ENCODE measurements at places on chromosomes 3 and 15. TPM values are rescaled to one million over a fixed set of nuclear protein-coding genes. Genes with fewer than 3 reads are reported as not detected.

The RHCG gene
- total RNA-seq, result not detected

GRCh38 chr15:66389859-66390381 lies 3.2 kb downstream of the MAP2K1 start:
- H3K36me3 ChIP-seq, result no peaks in the 10 kb centered on the region
- no peaks in the 10 kb centered on the region for H3K27me3 ChIP-seq
- H3K27ac ChIP-seq, result peak overlapping the region; percentile 38
- DNase-seq, result peak; percentile 28
- peaks cover 31% of the 10 kb centered on the region for H3K4me1 ChIP-seq

The PPP2R3A gene
- 14.6 TPM for total RNA-seq

- no peak overlapping the region for H3K4me3 ChIP-seq
- no peaks in the 10 kb centered on the region for H3K36me3 ChIP-seq
- H3K4me1 ChIP-seq, result peaks cover 19% of the 10 kb centered on the region
- no peak for DNase-seq
- no peaks in the 10 kb centered on the region for H3K27me3 ChIP-seq
Observed at GRCh38 chr3:65855370-65856100, 183.2 kb downstream of the MAGI1 start.

GRCh38 chr3:115922681-115923347 lies 299.5 kb downstream of the GAP43 start:
- no peaks in the 10 kb centered on the region for H3K36me3 ChIP-seq
- DNase-seq, result no peak
- no peaks in the 10 kb centered on the region for H3K4me1 ChIP-seq
- no peak overlapping the region for H3K27ac ChIP-seq

The CLSTN2 gene
- not detected for total RNA-seq

The CYP8B1 gene
- total RNA-seq, result not detected

- no peaks in the 10 kb centered on the region for H3K27me3 ChIP-seq
- H3K4me1 ChIP-seq, result peaks cover 11% of the 10 kb centered on the region
- no peak overlapping the region for H3K4me3 ChIP-seq
- no peaks in the 10 kb centered on the region for H3K36me3 ChIP-seq
- no peak overlapping the region for H3K27ac ChIP-seq
- no peak for DNase-seq
Observed at GRCh38 chr3:180626844-180627243, 24.9 kb downstream of the TTC14 start.

DNA sequence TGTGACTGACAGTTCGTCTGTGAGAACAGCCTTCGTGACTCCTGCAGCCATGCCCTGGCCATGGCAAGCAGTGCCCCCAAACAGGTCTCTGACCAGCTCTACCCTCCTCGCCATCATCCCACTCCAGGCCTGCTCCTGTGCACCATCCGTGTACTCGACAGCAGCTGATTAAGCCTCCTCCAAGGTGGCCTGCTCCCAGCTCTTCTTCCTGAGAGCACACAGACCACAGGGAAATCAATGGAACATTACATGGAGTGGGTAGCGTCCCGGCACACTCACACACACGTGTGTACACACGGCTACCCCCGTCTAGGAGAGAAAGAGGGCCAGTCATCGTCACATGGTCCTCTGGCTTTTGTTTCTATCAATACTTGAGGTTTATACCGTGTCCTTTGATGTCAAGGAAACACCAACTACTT lies 21.1 kb downstream of the ANXA2 start:
- peaks cover 34% of the 10 kb centered on the region for H3K36me3 ChIP-seq
- H3K27ac ChIP-seq, result peak overlapping the region; percentile 54
- DNase-seq, result no peak

DNA sequence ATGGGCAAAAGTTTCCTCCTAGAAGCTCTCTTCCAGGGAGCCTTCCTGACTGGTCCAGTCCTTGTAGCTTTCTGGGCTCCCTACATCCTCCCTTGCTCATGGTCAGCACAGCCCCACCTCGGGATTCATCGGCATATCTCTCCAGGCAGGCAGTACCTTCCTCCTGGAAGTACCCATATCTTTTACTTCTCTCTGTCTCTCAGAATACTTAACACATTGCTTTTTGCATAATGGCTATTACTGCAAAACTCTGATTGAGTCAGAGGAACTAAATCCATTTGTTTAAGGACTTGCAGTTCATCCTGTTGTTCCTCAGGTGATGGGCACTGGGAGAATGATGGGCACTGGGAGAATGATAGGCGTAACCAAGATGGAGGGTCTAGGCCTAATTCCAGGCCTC lies 13.8 kb upstream of the ZBTB38 start:
- no peak for DNase-seq
- no peak overlapping the region for H3K27ac ChIP-seq
- peaks cover 16% of the 10 kb centered on the region for H3K27me3 ChIP-seq

GRCh38 chr15:92711457-92711831 lies 55.9 kb upstream of the FAM174B start:
- DNase-seq, result no peak
- peaks cover 38% of the 10 kb centered on the region for H3K4me1 ChIP-seq
- no peak overlapping the region for H3K4me3 ChIP-seq
- H3K36me3 ChIP-seq, result no peaks in the 10 kb centered on the region

The PPP4R2 gene
- total RNA-seq, result 74.4 TPM

The GATM gene
- 0.60 TPM for total RNA-seq

The ZNF660 gene
- total RNA-seq, result 1.5 TPM

GRCh38 chr3:188539631-188540194 lies 385.8 kb downstream of the LPP start:
- no peak overlapping the region for H3K4me3 ChIP-seq
- DNase-seq, result no peak
- no peaks in the 10 kb centered on the region for H3K27me3 ChIP-seq
- peaks cover 24% of the 10 kb centered on the region for H3K4me1 ChIP-seq

GRCh38 chr3:160486459-160486869 lies 36.9 kb upstream of the TRIM59 start:
- H3K36me3 ChIP-seq, result no peaks in the 10 kb centered on the region
- H3K4me1 ChIP-seq, result peaks cover 5% of the 10 kb centered on the region
- peak; percentile 44 for DNase-seq
- H3K27me3 ChIP-seq, result no peaks in the 10 kb centered on the region
- H3K4me3 ChIP-seq, result no peak overlapping the region

DNA sequence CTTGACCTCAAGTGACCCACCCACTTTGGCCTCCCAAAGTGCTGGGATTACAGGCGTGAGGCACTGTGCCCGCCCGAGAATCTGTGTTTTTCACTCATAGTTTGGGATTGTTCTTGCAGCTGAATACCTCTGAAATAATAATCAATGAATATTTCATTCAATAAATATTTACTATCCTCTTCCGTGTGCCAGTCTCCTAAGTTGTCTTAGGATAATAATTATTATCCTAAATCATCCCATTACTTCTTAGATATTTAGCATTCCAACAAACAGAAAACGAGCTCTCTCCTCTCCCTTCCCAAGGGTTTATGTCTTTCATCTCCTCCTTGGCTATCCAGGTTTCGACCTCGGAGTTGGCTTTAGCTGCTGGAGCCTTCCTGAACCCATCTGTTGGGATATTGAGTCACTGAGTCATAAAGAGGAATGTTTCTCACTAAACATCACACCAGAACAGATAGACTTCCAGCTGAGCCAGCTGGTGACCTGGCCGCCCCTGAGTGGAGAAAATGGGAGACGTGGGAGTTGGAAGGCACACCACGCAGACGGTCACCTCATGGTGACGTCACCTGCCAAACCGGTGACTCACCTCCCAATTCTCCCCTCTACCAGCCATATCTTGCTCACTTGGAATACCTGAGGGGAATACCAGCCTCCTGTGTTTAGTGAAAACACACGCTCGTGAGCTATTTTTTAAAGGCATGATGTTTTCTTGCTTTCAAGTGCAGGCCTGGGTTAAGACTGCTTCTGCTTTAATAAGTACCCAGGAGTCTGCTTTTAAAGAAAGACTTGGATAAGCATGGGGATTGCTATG lies 43.9 kb downstream of the BHLHE40 start:
- H3K36me3 ChIP-seq, result no peaks in the 10 kb centered on the region
- peak; percentile 94 for DNase-seq
- H3K4me1 ChIP-seq, result peaks cover 33% of the 10 kb centered on the region
- H3K27me3 ChIP-seq, result no peaks in the 10 kb centered on the region
- H3K4me3 ChIP-seq, result no peak overlapping the region

The EPHA3 gene
- not detected for total RNA-seq

- H3K4me3 ChIP-seq, result no peak overlapping the region
- H3K27ac ChIP-seq, result no peak overlapping the region
- DNase-seq, result no peak
- no peaks in the 10 kb centered on the region for H3K4me1 ChIP-seq
Observed at GRCh38 chr3:193498215-193498614, 56.5 kb downstream of the ATP13A4 start.

The PARP3 gene
- 10.0 TPM for total RNA-seq

DNA sequence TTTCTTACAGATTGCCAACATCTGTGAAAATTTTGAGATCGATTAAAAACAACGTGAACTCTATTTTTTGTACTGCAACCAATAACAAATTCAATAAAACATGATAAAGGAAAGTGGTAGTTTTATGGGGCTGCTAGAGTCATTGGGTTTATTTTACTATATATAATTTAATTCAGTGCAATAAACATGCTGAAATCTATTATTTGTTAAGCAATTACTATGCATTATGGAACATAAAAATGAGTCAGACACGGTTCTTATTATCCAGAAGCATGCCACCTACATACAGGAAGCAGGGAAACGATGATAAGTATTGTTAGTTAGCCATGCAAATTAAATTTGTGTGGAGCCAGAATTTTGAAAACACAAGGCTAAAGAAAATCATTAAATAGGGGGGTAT lies 27.2 kb downstream of the NPHP3 start:
- H3K4me1 ChIP-seq, result no peaks in the 10 kb centered on the region
- peak; percentile 48 for DNase-seq
- H3K27ac ChIP-seq, result no peak overlapping the region
- no peaks in the 10 kb centered on the region for H3K27me3 ChIP-seq

The SNX1 gene
- total RNA-seq, result 110 TPM

DNA sequence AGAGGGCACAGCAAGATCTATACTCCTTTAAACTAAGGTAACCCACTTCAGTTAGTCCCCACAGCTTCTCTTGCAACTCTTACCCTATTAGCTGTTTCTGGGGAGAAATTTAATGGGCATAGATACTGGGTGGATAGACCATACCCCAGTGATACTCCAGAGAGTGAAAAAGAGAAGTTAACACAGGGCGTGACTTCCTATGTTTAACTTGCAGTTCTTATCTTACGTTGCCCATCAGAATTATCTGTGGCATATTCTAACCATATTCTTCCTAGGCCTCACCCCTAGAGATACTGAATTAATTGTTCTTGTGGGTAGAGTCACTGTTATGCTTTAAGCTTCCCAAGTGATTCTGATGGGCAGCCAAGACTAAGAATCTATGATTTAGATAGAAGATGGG lies 485.4 kb upstream of the TPRG1 start:
- peaks cover 7% of the 10 kb centered on the region for H3K4me1 ChIP-seq
- H3K36me3 ChIP-seq, result no peaks in the 10 kb centered on the region
- H3K27me3 ChIP-seq, result no peaks in the 10 kb centered on the region
- no peak overlapping the region for H3K27ac ChIP-seq
- no peak for DNase-seq
- no peak overlapping the region for H3K4me3 ChIP-seq

The TTLL13 gene
- total RNA-seq, result not detected

DNA sequence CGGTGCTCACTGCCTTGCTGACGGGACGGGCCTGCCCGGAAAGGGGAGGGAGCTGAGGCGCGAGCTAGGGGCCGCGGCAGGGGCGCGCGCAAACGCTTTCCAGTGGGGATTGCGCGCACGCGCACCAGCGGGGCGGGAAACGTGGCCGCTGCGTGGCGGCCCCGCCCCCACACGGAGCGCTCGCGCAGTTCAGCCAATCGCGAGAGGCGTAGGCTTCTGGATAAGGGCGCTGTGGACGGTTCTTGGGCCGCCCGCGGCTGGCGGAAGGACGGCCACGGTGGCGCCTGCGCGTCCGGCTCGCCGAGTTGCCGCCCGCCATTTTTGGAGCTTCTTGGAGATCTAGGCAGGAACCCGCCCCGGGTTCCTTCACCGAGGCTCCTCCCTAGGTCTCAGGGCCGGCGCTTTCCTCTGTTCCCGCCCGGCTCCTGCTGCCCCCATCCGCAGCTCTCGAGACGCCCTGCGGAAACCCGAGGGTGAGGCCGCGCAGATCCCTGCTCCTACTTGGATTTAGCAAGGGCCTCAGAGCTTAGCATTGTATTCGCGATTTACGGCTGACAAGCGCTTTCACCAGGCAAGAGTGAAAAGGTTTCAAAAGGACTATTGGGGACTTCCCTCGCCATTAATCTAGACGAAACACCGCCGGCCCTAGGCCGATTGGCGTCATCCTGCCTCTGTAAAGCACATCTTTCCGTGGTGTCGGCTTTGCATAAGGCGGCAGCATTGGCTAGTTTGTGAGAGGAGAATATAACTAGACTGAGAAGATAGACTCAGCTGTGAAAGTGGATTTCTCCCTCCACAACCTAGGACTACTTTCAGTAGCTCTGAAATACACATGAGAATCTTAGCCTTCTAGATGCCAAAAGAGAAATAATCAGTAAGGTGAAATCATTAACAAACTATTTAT lies 496 bp upstream of the STAG1 start:
- peaks cover 19% of the 10 kb centered on the region for H3K4me1 ChIP-seq
- H3K27me3 ChIP-seq, result no peaks in the 10 kb centered on the region
- peak overlapping the region; percentile 80 for H3K4me3 ChIP-seq
- H3K27ac ChIP-seq, result peak overlapping the region; percentile 99

GRCh38 chr15:41870689-41871081 lies 23.2 kb downstream of the SPTBN5 start:
- no peak for DNase-seq
- H3K36me3 ChIP-seq, result peaks cover 2% of the 10 kb centered on the region
- H3K27me3 ChIP-seq, result no peaks in the 10 kb centered on the region
- H3K27ac ChIP-seq, result no peak overlapping the region
- no peak overlapping the region for H3K4me3 ChIP-seq
- H3K4me1 ChIP-seq, result no peaks in the 10 kb centered on the region

DNA sequence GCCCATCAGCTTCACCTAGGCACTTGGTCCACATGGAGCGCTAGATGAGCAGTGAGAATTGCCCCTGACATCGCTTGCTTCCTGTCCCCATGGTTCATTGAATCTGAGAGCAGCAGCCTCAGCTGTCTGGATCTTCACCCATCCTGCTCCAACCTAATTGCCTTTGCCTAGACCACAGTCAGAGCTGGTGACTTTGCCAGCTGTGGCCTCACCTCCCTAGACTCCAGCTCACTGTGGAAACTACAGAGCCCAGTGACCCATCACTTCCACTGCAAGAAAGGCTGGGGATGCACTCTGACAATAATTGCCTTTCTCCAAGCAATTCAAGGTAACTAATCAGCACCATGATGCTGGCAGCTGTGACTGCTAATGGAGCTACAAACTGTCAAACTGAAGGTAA lies 30.6 kb upstream of the SLC6A1 start:
- no peaks in the 10 kb centered on the region for H3K27me3 ChIP-seq
- DNase-seq, result no peak
- no peak overlapping the region for H3K4me3 ChIP-seq
- no peaks in the 10 kb centered on the region for H3K4me1 ChIP-seq
- no peaks in the 10 kb centered on the region for H3K36me3 ChIP-seq
- H3K27ac ChIP-seq, result no peak overlapping the region

The PRTG gene
- 12.4 TPM for total RNA-seq

DNA sequence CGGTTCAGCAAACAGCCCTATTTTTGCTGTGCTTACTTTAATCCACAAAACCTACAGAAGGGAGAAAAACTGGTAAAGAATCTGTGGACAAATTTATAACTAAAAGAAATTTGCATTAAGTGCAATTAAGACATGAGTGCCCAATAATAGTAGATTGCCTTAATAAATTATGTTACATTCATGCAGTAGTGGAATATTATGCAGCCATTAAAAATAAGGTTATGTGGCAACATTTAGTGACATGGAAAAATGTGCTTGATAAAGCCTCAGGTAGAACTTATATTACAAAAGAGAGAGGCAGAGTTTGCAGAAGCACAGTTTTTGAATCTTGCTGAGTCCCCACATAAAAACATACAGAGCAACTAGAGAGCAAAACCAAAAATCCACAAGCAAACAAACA lies 253.0 kb downstream of the FOXP1 start:
- DNase-seq, result no peak
- H3K4me1 ChIP-seq, result no peaks in the 10 kb centered on the region
- H3K27ac ChIP-seq, result no peak overlapping the region
- H3K4me3 ChIP-seq, result no peak overlapping the region
- H3K36me3 ChIP-seq, result no peaks in the 10 kb centered on the region

All from endothelial cell of umbilical vein (primary cell).